ENCODE measurements at places on chromosomes 11 and 22. TPM values are rescaled to one million over a fixed set of nuclear protein-coding genes. Genes with fewer than 3 reads are reported as not detected.
A peak's percentile ranks its signal among the peaks of the same experiment; 100 is the strongest.

GRCh38 chr11:4619514-4619913 lies 11.5 kb upstream of the TRIM68 start:
- H3K4me3 ChIP-seq, result no peak overlapping the region
- H3K36me3 ChIP-seq, result no peaks in the 10 kb centered on the region
- no peaks in the 10 kb centered on the region for H3K4me1 ChIP-seq
- DNase-seq, result peak; percentile 20
- no peaks in the 10 kb centered on the region for H3K27me3 ChIP-seq

DNA sequence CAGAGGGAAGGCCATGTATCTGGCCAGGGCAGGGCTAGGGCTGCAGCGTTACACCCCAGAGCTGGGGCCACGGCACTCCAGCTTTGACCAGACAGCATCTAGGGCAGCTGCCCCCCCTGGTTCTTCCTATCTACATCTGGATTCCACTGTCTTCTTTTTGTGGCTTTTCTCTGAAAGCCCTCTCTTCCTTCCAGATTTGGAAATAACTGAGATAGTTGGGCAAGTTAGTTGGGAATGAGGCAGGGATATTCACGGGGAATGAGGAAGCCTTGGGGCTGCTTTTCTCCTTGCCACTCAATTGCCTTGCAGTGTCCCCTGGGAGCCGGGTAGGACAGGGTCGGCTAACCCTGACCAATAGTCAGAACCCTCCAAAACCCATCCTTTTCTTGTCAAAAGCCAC lies 26.8 kb downstream of the CLMP start:
- peak overlapping the region; percentile 6 for H3K27ac ChIP-seq
- H3K36me3 ChIP-seq, result no peaks in the 10 kb centered on the region
- H3K27me3 ChIP-seq, result no peaks in the 10 kb centered on the region
- peaks cover 5% of the 10 kb centered on the region for H3K4me1 ChIP-seq

Gene GLB1L3
- total RNA-seq, result 0.16 TPM

DNA sequence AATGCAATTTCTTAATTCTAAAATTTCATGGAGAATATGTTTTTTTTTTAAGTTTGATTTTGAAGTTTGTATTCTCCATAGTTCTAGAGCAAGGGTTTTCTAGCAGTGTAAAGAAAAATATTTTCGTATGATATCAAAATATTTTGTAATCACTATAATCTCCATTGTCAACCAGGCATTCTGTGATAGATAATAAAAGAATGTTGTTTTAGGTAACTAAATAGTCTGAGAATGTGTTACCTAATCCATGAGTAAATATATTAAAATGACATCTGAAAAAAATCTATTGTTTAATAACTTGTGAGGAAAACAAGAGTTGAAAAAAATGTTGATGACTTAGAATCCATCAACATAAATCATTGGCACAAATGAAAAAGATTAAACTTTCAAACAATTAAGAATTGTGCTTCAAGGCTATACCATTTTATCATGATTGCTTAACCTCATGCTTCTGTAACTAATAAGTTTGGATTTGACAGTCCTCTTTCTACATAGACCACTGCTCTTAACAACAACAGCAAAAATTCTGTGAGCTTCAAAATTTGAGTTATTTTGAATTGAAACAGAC lies 2211.8 kb downstream of the LRRC4C start:
- no peak for DNase-seq
- no peak overlapping the region for H3K4me3 ChIP-seq
- no peak overlapping the region for H3K27ac ChIP-seq
- H3K36me3 ChIP-seq, result no peaks in the 10 kb centered on the region
- no peaks in the 10 kb centered on the region for H3K27me3 ChIP-seq

- no peak overlapping the region for H3K4me3 ChIP-seq
- H3K27me3 ChIP-seq, result no peaks in the 10 kb centered on the region
- no peak overlapping the region for H3K27ac ChIP-seq
- H3K36me3 ChIP-seq, result no peaks in the 10 kb centered on the region
- H3K4me1 ChIP-seq, result no peaks in the 10 kb centered on the region
- DNase-seq, result no peak
Measured at GRCh38 chr22:20226077-20226716, 41.9 kb downstream of the RTN4R start.

Gene GSC2
- not detected for total RNA-seq

Gene FGF4
- not detected for total RNA-seq

- H3K4me1 ChIP-seq, result no peaks in the 10 kb centered on the region
- H3K4me3 ChIP-seq, result no peak overlapping the region
- H3K36me3 ChIP-seq, result no peaks in the 10 kb centered on the region
- no peaks in the 10 kb centered on the region for H3K27me3 ChIP-seq
Measured at GRCh38 chr11:107184986-107185385, 166.7 kb upstream of the GUCY1A2 start.

Gene OR2D2
- 1.4 TPM for total RNA-seq

DNA sequence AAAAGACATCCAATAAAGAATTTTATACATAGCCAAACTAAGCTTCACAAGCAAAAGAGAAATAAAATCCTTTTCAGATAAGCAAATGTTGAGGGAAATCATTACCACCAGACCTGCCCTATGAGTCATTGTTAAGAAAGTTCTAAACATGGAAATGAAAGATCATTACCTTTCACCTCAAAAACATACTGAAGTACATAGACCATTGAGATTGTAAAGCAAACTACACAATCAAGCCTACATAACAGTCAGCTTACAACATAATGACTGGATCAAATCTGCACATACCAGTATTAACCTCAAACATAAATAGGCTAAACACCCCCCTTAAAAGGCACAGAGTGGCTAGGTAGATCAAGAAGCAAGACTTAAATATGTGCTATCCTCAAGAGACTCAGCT lies 501.0 kb upstream of the LUZP2 start:
- no peak overlapping the region for H3K4me3 ChIP-seq
- DNase-seq, result no peak
- peaks cover 13% of the 10 kb centered on the region for H3K4me1 ChIP-seq
- H3K36me3 ChIP-seq, result no peaks in the 10 kb centered on the region
- H3K27ac ChIP-seq, result peak overlapping the region; percentile 59
- no peaks in the 10 kb centered on the region for H3K27me3 ChIP-seq

Gene KCNA4
- not detected for total RNA-seq

DNA sequence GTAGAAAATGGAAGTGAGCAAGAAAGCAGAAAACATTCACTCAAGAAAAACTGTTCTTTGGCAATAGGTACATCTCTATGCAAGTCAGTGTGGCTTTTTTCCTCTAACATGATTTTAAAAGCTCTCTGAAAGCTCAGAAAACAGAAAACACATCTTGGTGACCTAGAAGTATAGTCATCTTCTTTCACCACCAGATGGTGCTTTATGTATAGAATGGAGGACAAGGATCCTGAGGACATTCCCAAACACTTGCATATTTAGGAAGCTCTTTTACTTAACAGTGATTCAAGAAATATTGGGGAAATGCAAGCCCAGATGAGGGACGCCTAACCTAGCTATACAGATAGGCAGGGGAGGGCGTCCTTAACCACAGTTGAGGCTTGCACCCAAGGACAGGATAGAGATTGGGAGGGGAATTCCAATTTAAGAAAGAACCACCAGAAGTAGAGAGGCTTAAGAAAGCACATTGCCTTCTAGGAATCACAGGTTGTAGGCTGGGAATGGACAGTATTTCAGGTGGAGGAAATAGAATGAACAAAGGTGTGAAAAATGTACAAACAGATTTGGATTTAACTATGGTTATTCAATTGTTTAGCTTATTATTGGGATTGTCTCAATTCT lies 13.8 kb upstream of the CCDC81 start:
- H3K4me3 ChIP-seq, result no peak overlapping the region
- H3K4me1 ChIP-seq, result no peaks in the 10 kb centered on the region
- no peak overlapping the region for H3K27ac ChIP-seq
- no peaks in the 10 kb centered on the region for H3K27me3 ChIP-seq
- DNase-seq, result no peak
- H3K36me3 ChIP-seq, result peaks cover 2% of the 10 kb centered on the region

- H3K27ac ChIP-seq, result no peak overlapping the region
- no peaks in the 10 kb centered on the region for H3K36me3 ChIP-seq
- H3K4me1 ChIP-seq, result no peaks in the 10 kb centered on the region
- no peak for DNase-seq
Measured at GRCh38 chr11:112421879-112422278, 161.2 kb upstream of the PLET1 start.

GRCh38 chr11:97615546-97615945 lies 1225.7 kb downstream of the JRKL start:
- H3K27ac ChIP-seq, result no peak overlapping the region
- no peaks in the 10 kb centered on the region for H3K27me3 ChIP-seq
- DNase-seq, result no peak
- H3K4me3 ChIP-seq, result no peak overlapping the region
- no peaks in the 10 kb centered on the region for H3K36me3 ChIP-seq
- H3K4me1 ChIP-seq, result no peaks in the 10 kb centered on the region

- H3K27ac ChIP-seq, result no peak overlapping the region
- H3K4me3 ChIP-seq, result no peak overlapping the region
- no peaks in the 10 kb centered on the region for H3K36me3 ChIP-seq
Measured at GRCh38 chr11:74844865-74845264, 96.2 kb downstream of the RNF169 start.

DNA sequence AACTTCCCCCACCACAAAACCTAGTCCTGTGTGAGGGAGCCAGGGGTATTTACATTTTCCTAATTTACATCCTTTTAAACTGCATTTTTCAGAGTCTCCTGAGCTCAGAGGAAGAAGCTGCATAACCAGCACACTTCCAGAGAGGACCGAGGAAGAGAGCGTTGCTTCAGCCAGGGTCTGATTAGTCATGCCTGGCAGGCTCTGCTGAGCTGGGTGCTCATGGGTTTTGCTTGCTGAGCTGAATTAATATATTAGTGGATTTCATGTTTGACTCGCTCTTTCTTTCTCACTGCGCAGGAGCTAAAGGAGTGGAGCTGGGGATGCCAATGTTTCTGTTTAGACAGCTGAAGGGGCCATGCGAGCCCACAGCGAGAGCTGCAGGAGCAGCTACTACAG lies 539.3 kb upstream of the B3GAT1 start:
- no peaks in the 10 kb centered on the region for H3K4me1 ChIP-seq
- no peaks in the 10 kb centered on the region for H3K27me3 ChIP-seq
- H3K36me3 ChIP-seq, result no peaks in the 10 kb centered on the region
- H3K4me3 ChIP-seq, result no peak overlapping the region
- no peak for DNase-seq

- no peak for DNase-seq
- H3K4me3 ChIP-seq, result peak overlapping the region; percentile 29
- peaks cover 3% of the 10 kb centered on the region for H3K4me1 ChIP-seq
- no peaks in the 10 kb centered on the region for H3K36me3 ChIP-seq
- H3K27ac ChIP-seq, result no peak overlapping the region
- peaks cover 20% of the 10 kb centered on the region for H3K27me3 ChIP-seq
Measured at GRCh38 chr22:43923191-43923590, 414 bp upstream of the PNPLA3 start.

Gene OR5P2
- total RNA-seq, result not detected

DNA sequence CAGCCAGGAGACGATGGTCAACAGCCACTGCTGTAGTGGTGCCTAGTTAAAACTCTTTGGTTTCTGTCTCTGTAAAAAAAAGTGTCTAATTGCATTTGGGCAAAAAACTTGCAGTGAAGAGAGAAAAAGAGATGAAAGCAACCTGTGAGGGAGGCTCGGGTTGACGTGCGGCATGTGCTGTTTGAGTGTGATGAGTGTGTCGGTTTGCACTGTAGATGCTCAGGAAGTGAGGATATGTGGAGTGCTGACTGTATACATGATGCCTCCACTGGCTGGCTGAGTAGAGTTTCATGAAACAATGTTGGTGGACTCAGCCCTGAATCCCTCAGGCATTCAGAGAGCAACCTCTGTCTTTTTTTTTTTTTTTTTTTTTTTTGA lies 4.3 kb upstream of the DGCR6L start:
- H3K36me3 ChIP-seq, result no peaks in the 10 kb centered on the region
- DNase-seq, result no peak
- no peak overlapping the region for H3K27ac ChIP-seq
- no peak overlapping the region for H3K4me3 ChIP-seq

GRCh38 chr11:65871811-65872548 lies 620 bp downstream of the EFEMP2 start:
- H3K27me3 ChIP-seq, result no peaks in the 10 kb centered on the region
- H3K4me1 ChIP-seq, result peaks cover 37% of the 10 kb centered on the region
- H3K36me3 ChIP-seq, result no peaks in the 10 kb centered on the region
- H3K4me3 ChIP-seq, result peak overlapping the region; percentile 49
- peak overlapping the region; percentile 90 for H3K27ac ChIP-seq
- DNase-seq, result no peak

Gene KDM4D
- not detected for total RNA-seq

DNA sequence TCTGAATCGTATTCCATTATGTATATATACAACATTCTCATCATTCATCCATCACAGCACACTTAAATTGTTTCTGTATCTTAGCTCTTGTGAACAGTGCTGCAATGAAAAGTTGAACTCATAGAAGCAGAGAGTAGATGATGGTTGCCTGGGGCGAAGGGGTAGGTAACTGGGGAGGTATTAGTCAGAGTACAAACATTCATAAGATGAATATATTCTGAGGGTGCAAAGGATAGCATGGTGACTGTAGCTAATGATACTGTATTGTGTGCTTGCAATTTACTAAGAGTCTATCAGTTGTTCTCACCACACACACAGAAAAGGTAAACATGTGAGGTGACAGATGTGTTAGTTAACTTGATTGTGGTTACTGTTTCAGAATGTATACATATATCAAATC lies 12.6 kb upstream of the RFPL2 start:
- no peak overlapping the region for H3K4me3 ChIP-seq
- H3K27ac ChIP-seq, result no peak overlapping the region
- H3K36me3 ChIP-seq, result no peaks in the 10 kb centered on the region
- H3K27me3 ChIP-seq, result peaks cover 4% of the 10 kb centered on the region
- DNase-seq, result no peak

DNA sequence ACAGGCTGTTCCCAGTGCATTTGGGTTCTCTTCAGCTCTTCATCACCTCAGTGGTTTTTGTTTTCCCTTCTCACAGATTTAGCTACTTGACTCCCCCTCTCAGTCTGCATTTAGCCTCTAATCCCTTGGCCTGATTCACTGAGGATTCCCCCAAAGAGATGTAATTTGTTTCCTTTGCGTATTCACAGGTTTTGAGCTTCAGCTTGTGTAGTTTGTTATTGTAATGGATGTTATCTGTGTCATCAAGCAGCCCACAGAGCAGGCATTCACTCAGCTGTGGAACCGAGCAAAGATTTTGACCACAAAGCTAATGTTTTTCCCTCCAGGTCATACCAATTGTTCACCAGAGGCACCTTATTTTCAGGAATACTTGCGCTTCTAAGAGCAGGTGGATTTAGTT lies 6.4 kb upstream of the ME3 start:
- no peaks in the 10 kb centered on the region for H3K27me3 ChIP-seq
- no peak for DNase-seq
- no peak overlapping the region for H3K4me3 ChIP-seq
- H3K4me1 ChIP-seq, result peaks cover 13% of the 10 kb centered on the region
- no peaks in the 10 kb centered on the region for H3K36me3 ChIP-seq
- no peak overlapping the region for H3K27ac ChIP-seq

Gene SCGB1D2
- total RNA-seq, result not detected

Gene OR51D1
- not detected for total RNA-seq

GRCh38 chr22:50581950-50582492 lies 628 bp downstream of the CHKB start:
- DNase-seq, result peak; percentile 41
- no peaks in the 10 kb centered on the region for H3K27me3 ChIP-seq
- peak overlapping the region; percentile 99 for H3K27ac ChIP-seq
- H3K4me1 ChIP-seq, result peaks cover 21% of the 10 kb centered on the region
- no peaks in the 10 kb centered on the region for H3K36me3 ChIP-seq
- H3K4me3 ChIP-seq, result peak overlapping the region; percentile 71

GRCh38 chr11:128116447-128116846 lies 470.9 kb downstream of the ETS1 start:
- H3K36me3 ChIP-seq, result no peaks in the 10 kb centered on the region
- no peaks in the 10 kb centered on the region for H3K27me3 ChIP-seq
- H3K27ac ChIP-seq, result no peak overlapping the region
- H3K4me3 ChIP-seq, result no peak overlapping the region

Gene RNF214
- 16.4 TPM for total RNA-seq
